ENCODE measurements at places on chromosomes 11 and 22.

DNA sequence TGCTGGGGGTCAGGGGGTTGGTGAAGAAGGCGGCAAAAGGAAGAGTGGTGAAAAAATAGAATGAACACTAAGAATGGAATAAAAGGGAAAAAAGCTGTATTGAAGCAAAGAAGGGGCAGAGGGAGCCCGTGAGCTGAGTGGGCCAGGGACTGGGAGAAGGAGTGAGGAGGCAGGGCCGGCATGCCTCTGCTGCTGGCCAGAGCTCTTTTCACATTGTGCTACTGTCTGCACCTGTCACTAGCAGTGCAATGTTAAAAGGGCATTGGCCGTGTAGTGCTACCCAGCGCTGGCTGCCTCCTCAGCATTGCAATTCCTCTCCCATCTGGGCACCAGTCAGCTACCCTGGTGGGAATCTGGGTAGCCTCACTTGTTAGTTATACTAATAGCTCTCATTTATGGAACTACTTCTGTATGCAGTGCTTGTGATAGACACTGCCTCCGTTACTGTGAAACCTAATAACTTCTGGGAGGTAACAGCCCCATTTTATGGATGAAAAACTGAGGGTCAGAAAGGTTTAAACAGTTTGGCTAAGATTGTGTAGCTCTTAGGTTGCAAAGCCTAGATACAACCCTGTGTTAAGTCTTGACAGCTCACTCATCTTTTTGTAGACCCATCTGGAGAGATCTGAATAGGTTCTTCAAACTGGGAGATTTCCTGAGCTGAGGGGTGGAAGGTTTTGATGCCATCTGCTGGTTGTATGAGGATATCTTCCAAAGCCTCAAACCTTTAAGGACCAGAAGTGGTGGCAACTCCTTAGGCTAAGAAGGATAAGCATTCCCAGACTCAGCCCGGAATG lies 8.5 kb downstream of the YPEL4 start:
- no peak for DNase-seq
- H3K4me1 ChIP-seq, result peaks cover 24% of the 10 kb centered on the region
- peaks cover 22% of the 10 kb centered on the region for H3K27me3 ChIP-seq
- no peak overlapping the region for H3K4me3 ChIP-seq
- H3K27ac ChIP-seq, result no peak overlapping the region
- peaks cover 3% of the 10 kb centered on the region for H3K36me3 ChIP-seq

DNA sequence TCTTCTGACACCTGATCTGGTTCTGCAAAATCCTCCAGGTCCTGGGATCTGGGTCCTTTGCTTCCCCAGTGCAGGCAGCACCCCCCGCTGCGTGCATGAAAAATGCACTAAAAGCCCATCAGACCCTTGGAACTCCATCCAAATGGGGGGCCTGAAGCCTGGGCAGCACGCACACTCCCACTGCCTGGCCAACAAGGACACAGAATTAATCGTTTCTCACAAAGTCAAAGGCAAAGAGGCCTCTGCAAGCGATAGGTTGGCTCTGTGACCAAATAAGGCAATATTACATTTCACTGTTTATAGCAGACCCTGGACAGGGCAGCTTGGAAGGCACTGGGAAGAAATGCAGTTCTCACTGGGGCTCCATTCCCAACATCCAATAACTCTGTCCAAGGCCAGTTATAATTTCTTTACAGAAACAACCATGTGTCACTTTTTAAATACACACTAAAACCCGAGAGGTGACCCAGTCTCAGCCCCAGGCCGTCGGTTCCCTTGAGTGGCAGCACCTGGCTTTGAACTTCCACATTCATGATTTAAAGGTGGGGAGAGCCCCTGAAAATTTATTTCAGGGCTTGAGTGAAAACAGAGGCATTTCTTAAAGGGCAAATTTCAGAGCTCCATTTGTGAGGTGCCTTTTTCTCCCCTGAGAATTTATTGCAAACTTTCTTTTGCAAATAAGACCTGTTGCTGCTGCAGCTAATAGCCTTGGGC lies 114.4 kb upstream of the ANO1 start:
- no peaks in the 10 kb centered on the region for H3K36me3 ChIP-seq
- DNase-seq, result no peak
- H3K27me3 ChIP-seq, result no peaks in the 10 kb centered on the region
- no peaks in the 10 kb centered on the region for H3K4me1 ChIP-seq

GRCh38 chr22:28734393-28734792 lies 7.2 kb downstream of the CHEK2 start:
- peaks cover 6% of the 10 kb centered on the region for H3K4me1 ChIP-seq
- no peak for DNase-seq
- H3K36me3 ChIP-seq, result peaks cover 14% of the 10 kb centered on the region
- no peak overlapping the region for H3K27ac ChIP-seq
- no peak overlapping the region for H3K4me3 ChIP-seq
- no peaks in the 10 kb centered on the region for H3K27me3 ChIP-seq

- H3K4me3 ChIP-seq, result peak overlapping the region; percentile 76
- peak overlapping the region; percentile 93 for H3K27ac ChIP-seq
- H3K27me3 ChIP-seq, result no peaks in the 10 kb centered on the region
- peaks cover 48% of the 10 kb centered on the region for H3K4me1 ChIP-seq
Measured at GRCh38 chr11:122697636-122698167, 42.2 kb downstream of the UBASH3B start.

DNA sequence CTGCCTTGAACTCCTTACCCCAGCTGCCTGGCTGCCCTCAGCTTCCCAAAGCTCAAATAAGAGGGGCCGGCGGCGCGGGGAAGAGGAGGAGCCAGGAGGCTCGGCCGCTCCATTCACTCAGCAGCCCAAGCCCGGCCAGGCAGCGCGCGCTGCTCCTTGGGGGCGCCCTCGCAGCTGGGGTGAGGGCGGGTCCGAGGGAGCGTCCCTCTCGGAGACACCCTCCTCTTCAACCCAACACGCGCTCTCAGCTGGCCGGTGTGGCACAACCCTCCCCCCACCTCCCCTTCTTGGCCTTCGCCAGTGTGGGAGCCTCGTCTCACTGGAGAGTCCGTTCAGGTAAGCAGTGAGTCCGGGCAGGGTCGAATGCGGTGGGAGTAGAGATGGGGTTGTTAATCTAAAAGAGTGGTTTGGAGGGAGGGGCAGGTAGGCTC lies at the start of gene WT1:
WT1 (minus strand) TSS at position 29 of the 431 bp plus-strand sequence.
- H3K4me1 ChIP-seq, result peaks cover 24% of the 10 kb centered on the region
- DNase-seq, result no peak
- H3K27me3 ChIP-seq, result peaks cover 87% of the 10 kb centered on the region
- peak within 1 kb of the TSS; percentile 54 for H3K27ac ChIP-seq
